ENCODE measurements at places on chromosomes 2 and 18. TPM values are rescaled to one million over a fixed set of nuclear protein-coding genes. Genes with fewer than 3 reads are reported as not detected.

Gene SCYGR1
- not detected for total RNA-seq

Gene SLC16A14
- total RNA-seq, result 2.5 TPM

Gene IL36RN
- not detected for total RNA-seq

Gene IL1F10
- total RNA-seq, result not detected

Gene ABCG5
- total RNA-seq, result not detected

Gene LRATD1
- total RNA-seq, result 0.67 TPM

Gene MCM6
- total RNA-seq, result 16.0 TPM

Gene COLEC12
- 36.7 TPM for total RNA-seq

Gene TXNDC2
- total RNA-seq, result 0.22 TPM

All from mesenteric fat pad (tissue), 1 donor.